ENCODE measurements at places on chromosomes 7 and 10.

- DNase-seq, result no peak
Measured at GRCh38 chr10:19730167-19730906, 85.9 kb upstream of the PLXDC2 start.

DNA sequence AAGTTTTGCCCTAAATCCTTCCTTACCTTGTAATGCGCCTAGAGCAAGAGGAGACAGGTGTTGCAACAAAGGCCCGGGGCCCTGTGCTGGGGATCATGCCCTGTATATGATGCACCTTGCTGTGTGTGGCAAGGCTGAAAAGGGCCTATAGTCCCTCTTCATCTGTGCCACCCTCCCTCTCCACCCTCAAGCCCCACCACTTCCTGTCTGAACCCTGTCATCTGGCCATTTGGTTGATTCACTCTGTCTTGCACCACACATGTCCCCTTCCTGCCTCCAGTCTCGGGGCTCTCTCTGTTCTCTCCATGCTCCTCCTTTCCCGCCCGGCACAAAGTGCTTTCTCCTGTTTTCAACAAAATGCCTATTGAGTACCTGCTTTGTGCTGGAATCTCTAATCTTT is 11.5 kb upstream of the MALSU1 start:
- DNase-seq, result no peak

GRCh38 chr7:141190495-141190894 is 116.6 kb downstream of the TMEM178B start:
- DNase-seq, result no peak

- DNase-seq, result no peak
Measured at GRCh38 chr7:64893401-64893800, 9.7 kb upstream of the ZNF273 start.

DNA sequence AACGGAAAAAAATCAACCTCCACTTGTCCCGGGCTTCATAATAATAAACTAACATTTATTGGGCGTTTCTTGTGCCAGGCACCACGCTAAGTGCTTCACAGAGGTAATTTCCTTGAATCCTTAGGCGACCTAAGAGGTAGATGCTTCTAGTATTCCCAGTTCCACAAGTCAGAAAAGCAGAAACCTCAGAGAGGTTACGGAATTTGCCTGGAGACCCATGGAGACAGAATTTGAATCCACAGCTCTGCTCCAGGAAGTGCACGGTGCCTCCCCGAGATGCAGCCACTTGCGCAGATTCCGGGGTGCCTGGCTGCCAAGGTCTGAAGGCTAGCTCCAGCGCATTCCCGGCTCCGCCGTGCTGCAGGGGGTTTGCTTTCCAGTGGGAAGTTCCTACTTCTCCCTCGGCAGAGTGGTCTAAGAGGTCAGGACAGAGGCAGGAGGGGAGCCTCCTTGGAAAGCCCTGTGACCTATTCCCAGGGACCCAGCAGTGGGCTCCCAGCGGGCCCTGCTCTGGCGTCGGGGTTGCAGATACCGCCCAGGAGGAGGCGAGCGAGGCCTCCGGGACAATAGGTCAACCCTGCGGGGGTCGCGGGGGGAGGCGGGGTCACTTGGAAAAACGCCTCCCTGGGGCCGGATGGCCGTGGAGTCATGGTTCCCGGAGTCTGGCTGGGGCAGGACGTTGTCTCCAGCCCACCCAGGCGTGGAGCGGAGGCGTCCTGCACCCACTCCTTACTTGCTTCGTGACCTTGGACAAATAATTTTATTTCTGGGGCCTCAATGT is 10.1 kb upstream of the NKX2-3 start:
- DNase-seq, result no peak
